ENCODE measurements at places on chromosomes 6 and 20. TPM values are rescaled to one million over a fixed set of nuclear protein-coding genes. Genes with fewer than 3 reads are reported as not detected.
A peak's percentile ranks its signal among the peaks of the same experiment; 100 is the strongest.

DNA sequence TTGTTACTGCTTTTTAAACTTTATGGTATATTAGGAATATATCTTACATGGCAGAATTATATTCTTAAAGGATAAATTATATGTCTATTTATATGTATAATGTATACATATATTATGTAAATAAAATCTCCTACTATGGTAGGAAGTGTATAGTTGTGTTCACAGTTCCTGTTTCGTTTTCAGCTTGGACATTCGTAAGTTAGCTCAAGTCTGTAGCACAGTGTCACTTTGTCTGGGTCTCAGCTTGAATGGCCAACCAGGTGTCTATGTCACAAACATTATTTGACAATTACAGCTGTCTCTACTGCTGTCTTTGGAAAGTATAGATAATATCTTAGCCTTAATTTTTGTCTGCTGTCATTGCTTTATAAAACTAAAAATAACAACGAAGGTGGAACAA is 303.9 kb downstream of the CDKAL1 start:
- no peak overlapping the region for H3K4me3 ChIP-seq
- no peak overlapping the region for H3K27ac ChIP-seq
- no peak for DNase-seq
- peaks cover 8% of the 10 kb centered on the region for H3K36me3 ChIP-seq

GRCh38 chr20:47241345-47241781 is 115.1 kb downstream of the ZMYND8 start:
- DNase-seq: no peak
- H3K4me1 ChIP-seq: no peaks in the 10 kb centered on the region
- peaks cover 31% of the 10 kb centered on the region for H3K36me3 ChIP-seq
- no peaks in the 10 kb centered on the region for H3K27me3 ChIP-seq
- no peak overlapping the region for H3K4me3 ChIP-seq

- H3K4me1 ChIP-seq: no peaks in the 10 kb centered on the region
- H3K4me3 ChIP-seq: no peak overlapping the region
- H3K36me3 ChIP-seq: no peaks in the 10 kb centered on the region
- H3K27me3 ChIP-seq: peaks cover 5% of the 10 kb centered on the region
- no peak for DNase-seq
- H3K27ac ChIP-seq: no peak overlapping the region
Observed at GRCh38 chr6:43820486-43820885, 50.5 kb downstream of the VEGFA start.

DNA sequence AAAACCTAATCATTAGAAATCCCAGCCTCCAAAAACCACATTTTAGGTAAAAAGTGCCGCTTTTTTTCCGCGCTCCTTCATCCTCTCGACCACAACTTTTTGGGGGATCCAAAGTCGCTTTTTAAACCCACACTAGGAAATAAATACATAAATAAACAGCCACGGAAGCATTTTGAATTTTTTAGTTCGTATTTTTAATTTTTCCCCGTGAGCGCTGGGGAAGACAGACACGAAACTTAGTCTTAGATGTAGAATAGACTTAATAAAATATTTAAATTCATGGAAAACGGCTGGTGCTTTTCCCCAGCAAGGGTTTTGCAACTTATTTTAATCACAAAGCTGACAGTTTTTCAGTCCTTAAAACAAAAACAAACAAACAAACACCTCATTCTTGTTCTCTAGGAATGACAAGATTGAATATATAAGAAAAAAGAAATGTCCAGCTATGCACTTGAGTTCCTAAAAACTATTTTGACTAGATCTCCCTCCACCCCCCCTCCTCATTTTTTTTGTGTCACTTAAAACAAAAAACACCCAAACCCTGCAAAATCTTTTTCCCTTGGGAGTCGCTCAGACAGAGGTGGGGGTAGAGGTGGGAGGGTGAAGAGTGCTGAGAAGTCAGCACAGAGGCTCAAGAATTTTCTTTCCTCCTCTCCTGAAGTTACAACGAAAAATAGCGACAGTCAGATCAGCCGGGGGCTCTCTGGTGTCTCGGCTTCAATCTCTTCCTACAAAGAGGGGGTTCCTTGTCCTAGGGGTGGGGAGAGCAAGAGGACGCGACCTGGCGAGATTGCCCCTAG is 43.4 kb upstream of the SUPT3H start:
- peaks cover 2% of the 10 kb centered on the region for H3K36me3 ChIP-seq
- H3K27me3 ChIP-seq: no peaks in the 10 kb centered on the region
- H3K27ac ChIP-seq: peak overlapping the region; percentile 95
- DNase-seq: no peak
- H3K4me3 ChIP-seq: peak overlapping the region; percentile 94

DNA sequence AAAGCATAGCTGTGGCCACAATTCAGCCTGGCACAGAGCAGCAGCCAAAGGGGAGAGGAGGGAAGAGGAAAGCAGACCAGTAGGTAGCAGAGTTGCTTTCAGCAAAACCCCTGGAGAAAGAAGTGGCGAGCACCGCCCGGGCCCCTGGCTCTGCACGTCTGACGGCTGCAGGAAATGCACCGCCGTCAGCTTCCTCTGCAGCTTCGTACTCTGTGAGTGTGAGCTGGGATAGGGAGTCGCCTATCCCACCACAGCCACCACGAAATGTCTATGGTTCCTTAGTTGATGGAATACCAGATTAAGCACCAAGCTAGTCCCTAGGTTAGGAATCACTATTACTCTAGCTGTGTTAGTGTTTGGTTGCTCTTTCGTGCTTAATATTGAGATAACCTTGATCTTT is 79.9 kb upstream of the NAA20 start:
- H3K4me1 ChIP-seq: peaks cover 18% of the 10 kb centered on the region
- H3K27me3 ChIP-seq: peaks cover 34% of the 10 kb centered on the region
- peak; percentile 39 for DNase-seq
- H3K4me3 ChIP-seq: no peak overlapping the region

DNA sequence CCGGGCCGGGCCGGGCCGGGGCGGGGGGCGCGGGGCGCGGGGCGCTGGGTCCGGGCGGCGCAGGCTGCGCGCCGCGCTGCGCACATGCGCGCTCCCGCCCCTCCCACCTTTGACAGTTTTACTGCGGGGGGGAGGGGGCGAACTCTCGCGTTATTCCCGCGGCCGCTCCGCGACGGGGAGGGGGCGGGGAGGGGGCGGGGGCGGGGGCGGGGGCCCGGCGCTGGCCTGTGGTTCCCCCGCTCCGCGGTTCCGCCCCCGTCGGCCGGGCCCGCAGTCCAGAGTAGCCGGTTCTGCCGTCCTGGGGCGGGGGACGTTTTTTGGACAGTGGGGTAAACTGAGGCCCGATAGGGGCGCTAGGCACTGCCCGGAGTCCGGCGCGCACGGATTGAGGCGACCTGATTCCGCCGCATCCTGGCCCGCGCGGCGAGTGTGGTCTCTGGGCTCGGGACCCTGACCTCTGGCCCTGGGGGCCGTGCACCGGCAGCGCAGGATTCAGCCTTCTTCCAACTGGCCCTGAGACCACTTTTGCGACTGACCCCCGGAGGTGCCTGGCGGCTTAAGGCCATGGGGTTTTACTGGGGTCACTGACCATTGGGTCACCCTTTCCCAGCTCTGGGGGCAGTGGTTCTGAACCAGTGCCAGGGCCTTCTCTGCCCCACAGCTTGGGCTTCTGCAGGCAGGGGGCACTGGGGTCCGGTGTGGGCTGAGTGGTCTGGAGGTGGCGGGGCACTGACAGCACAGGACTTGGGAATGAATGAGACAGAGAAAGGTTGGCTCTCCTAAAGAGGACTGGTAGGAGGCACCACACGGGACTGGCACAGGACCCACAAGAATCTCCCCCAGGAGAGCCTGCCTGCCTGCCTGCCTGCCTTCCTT is at the start of gene ZNF512B:
ZNF512B (minus strand) TSS at position 93 of the 876 bp plus-strand sequence. CDS start 1,980 bp downstream, outside the sequence.
- no peaks in the 10 kb centered on the region for H3K27me3 ChIP-seq
- H3K4me3 ChIP-seq: peak within 1 kb of the TSS; percentile 80
- peaks cover 20% of the 10 kb centered on the region for H3K4me1 ChIP-seq
- DNase-seq: peak; percentile 57
- H3K27ac ChIP-seq: peak within 1 kb of the TSS; percentile 84
- peaks cover 26% of the 10 kb centered on the region for H3K36me3 ChIP-seq

DNA sequence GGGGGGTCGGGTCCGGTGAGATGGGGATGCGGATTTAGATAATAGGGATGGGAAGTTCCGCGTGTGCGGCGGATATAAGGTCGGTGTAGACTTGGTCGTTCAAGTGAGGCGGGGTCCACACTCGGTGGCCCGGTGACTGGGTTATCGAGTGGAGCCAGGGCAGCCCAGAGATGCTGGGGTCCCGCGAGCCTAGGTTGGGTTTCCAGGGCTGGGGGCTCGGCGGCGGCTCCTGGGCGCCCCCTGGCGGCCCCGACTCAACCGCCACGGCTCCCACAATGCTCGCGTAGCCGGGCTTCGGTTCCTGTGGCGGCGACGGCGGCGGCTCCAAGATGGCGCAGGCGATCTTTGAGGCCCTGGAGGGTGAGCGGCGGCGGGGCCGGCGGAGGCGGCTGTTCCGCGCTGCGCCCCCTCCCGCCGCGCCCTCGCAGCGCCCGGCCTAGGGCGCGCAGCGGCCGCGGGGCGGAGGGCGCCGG is at the start of gene ZNF341:
ZNF341 (plus strand) TSS at position 304 of the 473 bp plus-strand sequence; CDS start at position 330, 26 bp downstream.
- peaks cover 21% of the 10 kb centered on the region for H3K4me1 ChIP-seq
- peak; percentile 90 for DNase-seq
- H3K27me3 ChIP-seq: no peaks in the 10 kb centered on the region
- H3K4me3 ChIP-seq: peak within 1 kb of the TSS; percentile 79
- H3K27ac ChIP-seq: peak within 1 kb of the TSS; percentile 84

- H3K4me3 ChIP-seq: no peak overlapping the region
- H3K27me3 ChIP-seq: peaks cover 3% of the 10 kb centered on the region
- H3K4me1 ChIP-seq: no peaks in the 10 kb centered on the region
- DNase-seq: no peak
- no peaks in the 10 kb centered on the region for H3K36me3 ChIP-seq
Observed at GRCh38 chr6:135546680-135547418, 49.3 kb upstream of the AHI1 start.

DNA sequence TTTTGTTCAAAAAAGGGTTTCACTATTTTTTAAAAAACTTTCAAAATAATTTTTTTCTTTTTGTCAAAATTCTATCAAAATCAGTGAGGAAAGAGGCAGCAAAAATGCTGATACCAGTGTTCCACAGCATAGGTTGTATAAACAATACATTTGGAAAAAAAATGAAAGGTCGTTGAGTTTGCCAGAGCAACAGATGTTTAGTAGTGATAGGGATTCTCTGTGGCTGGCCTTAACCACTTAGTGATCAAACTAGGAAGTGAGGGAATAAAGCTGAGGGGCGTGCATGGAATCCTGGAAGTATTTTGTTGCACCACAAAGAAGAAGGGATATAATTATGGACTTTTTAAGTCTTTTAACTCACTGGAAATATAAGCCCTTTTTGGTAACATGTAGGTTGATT is 555.3 kb upstream of the CHD6 start:
- no peak overlapping the region for H3K27ac ChIP-seq
- no peak overlapping the region for H3K4me3 ChIP-seq
- no peaks in the 10 kb centered on the region for H3K27me3 ChIP-seq

- no peak overlapping the region for H3K4me3 ChIP-seq
- H3K36me3 ChIP-seq: no peaks in the 10 kb centered on the region
- no peaks in the 10 kb centered on the region for H3K4me1 ChIP-seq
- no peak for DNase-seq
Observed at GRCh38 chr6:4303638-4304037, 168.3 kb upstream of the ECI2 start.

DNA sequence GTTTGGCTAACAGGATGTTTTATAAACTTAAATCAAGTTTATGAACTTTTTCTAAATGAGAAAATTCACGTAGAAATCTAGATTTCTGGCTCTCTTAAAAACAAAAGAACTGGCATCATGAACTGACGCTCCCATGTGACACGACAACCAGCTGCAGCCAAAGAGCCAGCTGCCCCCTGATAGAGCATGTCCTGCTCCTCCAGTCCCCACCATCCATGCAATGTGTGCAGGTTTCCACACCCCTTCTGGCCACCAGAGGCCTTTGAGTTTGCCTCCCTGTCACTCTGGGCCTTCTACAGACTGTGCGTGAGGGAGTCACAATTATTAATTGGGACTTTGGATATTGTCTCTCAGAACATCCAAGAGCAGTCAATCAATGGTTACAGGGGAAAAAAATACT is 1.6 kb upstream of the GPLD1 start:
- peaks cover 14% of the 10 kb centered on the region for H3K4me1 ChIP-seq
- no peaks in the 10 kb centered on the region for H3K36me3 ChIP-seq
- DNase-seq: no peak

DNA sequence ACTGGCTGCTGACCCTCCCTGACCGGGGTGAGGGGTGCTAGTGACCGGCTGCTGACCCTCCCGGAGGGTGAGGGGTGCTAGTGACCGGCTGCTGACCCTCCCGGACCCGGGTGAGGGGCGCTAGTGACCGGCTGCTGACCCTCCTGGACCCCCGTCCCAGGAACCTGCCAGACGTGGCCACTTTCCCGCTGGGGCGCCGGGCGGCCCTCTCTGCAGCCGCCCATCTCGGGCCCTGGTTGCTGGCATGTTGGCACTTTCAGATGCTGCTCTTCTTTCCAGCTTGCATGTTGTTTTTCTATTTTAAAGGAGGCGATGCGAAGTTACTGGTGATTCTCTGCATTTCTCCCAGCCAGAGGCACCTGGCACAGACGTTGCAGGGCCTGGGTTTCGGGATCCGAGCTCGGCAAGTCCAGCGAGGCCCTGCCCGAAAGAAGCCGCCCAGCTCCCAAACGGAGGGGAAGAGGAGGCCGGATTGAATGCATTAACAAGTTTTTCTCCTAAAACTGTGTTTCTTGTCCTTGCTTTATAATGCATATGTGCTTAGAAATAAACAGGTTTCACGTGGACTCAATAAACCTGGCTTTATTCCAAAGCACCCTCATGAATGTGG is 34.4 kb downstream of the FRMD1 start:
- no peaks in the 10 kb centered on the region for H3K4me1 ChIP-seq
- no peak for DNase-seq
- H3K36me3 ChIP-seq: no peaks in the 10 kb centered on the region
- no peaks in the 10 kb centered on the region for H3K27me3 ChIP-seq

DNA sequence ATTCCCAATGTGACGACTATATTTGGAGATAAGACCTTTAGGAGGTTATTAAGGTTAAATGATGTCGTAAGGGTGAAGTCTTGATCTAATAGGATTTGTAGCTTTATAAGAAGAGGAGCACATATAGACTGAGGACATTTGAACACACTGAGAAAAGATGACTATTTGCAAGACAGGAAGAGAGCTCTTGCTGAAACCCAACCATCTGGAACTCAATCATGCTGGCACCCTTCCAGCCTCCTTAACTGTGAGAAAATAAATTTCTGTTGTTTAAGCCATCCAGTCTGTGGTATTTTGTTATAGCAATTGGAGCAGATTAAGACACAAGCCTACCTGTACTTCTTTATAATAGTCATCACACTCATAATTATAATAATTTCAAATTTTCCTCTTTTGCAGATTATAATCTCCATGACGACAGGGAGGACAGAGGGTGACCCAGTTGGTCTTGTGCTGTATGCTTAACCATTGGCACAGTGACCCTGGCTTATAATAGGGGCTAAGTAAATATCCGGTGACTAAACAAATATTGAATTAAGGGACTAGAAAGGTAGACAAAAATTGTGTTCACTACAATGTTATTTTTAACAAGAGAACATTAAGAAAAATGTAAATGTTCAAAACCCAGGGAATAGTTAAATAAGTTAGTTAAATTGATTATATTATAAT is 206.4 kb upstream of the HDDC2 start:
- no peaks in the 10 kb centered on the region for H3K36me3 ChIP-seq
- H3K4me1 ChIP-seq: no peaks in the 10 kb centered on the region
- H3K27me3 ChIP-seq: peaks cover 3% of the 10 kb centered on the region
- H3K4me3 ChIP-seq: no peak overlapping the region
- H3K27ac ChIP-seq: no peak overlapping the region
- no peak for DNase-seq

ABHD16B gene
- not detected for total RNA-seq

ARMC2 gene
- total RNA-seq: 2.7 TPM

RALGAPA2 gene
- total RNA-seq: 14.3 TPM

BANF2 gene
- not detected for total RNA-seq

UBE3D gene
- 6.7 TPM for total RNA-seq

WFDC10A gene
- total RNA-seq: not detected

HFE gene
- 0.25 TPM for total RNA-seq

SNRPB gene
- total RNA-seq: 479 TPM

Data from activated CD8-positive, alpha-beta T cell treated with anti-CD3 and anti-CD28 coated beads for 36 hours (primary cell).